ENCODE measurements at places on chromosomes 2 and 18.

GRCh38 chr2:140410695-140411094 lies 1630.5 kb upstream of the NXPH2 start:
- DNase-seq, result no peak

- DNase-seq, result no peak
Measured at GRCh38 chr2:119062652-119063051, 95.9 kb downstream of the C1QL2 start.

GRCh38 chr2:159077869-159078268 lies 109.4 kb downstream of the TANC1 start:
- no peak for DNase-seq

GRCh38 chr2:69776886-69777785 lies 35.2 kb downstream of the ANXA4 start:
- DNase-seq, result no peak

GRCh38 chr2:129460299-129461198 lies 518.9 kb upstream of the RAB6C start:
- no peak for DNase-seq

- no peak for DNase-seq
Measured at GRCh38 chr18:79527656-79528315, 132.1 kb downstream of the NFATC1 start.

DNA sequence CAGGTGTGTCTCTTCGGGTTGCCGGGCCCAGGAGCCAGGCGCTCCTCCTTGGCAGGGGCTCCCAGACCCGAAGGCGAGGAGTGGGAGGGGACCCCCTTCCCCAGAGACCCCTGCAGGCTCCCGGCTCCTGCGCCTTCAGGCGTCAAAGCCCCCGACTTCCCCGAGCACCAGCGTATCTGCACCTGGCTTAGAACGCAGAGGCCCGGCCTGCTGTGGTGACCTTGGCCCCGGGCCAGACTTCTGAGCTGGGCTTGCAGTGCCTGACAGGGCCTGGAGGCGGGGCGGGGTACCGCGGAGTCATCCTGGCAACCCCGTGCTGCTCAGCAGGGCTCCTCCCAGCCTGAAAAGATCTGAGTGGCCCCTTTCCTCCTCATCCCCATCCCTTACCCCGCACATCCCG lies 27.0 kb downstream of the SKA1 start:
- no peak for DNase-seq

- no peak for DNase-seq
Measured at GRCh38 chr2:119106301-119106897, 52.2 kb downstream of the C1QL2 start.

- DNase-seq, result no peak
Measured at GRCh38 chr2:211930331-211930730, 608.3 kb downstream of the ERBB4 start.

GRCh38 chr2:183010112-183010511 lies 28.1 kb downstream of the NCKAP1 start:
- DNase-seq, result no peak

DNA sequence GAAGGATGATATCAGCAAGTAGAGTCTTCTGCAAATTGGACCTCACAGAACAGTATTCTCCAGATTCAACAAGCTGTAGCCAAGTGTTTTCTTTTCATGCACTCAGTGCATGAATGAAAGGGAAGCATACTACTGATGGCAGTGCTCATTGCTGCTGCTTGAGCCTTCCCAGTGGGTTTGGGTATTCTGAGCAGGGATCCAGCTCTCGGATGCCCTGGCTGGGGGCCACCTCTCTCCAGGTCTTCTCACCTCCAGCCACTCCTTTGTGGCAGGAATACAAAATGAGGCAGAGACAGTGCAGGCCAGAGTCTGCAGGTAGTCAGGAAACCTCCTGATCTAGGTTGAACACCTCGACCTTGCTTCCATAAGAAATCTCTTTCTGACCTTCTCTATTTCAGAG lies 390.4 kb upstream of the CELF4 start:
- DNase-seq, result no peak

DNA sequence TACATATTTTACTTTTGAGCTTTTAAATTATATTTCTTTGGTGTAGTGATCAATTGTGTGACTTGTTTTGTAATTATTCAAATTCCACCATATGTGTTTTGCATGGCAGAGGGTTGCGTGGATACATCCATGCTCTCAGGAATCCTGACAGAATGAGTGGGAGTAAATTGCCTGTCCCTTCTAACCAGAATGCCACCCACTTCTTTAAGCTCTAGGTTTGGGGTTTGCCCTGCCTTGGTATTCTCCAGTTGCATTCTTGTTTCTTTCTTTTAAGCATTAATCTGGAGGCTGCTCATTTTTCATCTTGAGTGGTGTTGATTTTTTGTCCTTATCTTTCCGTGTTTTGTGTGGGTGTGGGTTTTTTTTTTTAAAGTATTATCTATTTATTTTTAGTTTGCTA lies 360.0 kb downstream of the PTPRM start:
- DNase-seq, result no peak

DNA sequence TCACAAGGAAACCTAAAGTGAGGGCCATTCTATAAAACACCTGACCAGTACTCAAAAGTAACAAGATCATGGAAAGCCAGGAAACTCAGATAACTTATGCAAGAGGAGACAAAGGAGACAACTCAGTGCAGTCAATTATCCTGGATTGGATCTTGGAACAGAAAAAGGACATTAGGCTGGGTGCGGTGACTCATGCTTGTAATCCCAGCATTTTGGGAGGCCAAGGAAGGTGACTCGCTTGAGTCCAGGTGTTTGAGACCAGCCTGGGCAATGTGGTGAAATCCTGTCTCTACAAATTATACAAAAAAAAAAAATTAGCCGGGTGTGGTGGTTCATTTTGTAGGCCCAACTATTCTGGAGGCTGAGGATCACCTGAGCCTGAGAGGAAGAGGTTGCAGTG lies 424.5 kb upstream of the SPRED2 start:
- DNase-seq, result no peak

Measured in D721Med (cell line).